Naive B cell (primary cell): ENCODE measurements at places on chromosomes 1 and 21.

DNA sequence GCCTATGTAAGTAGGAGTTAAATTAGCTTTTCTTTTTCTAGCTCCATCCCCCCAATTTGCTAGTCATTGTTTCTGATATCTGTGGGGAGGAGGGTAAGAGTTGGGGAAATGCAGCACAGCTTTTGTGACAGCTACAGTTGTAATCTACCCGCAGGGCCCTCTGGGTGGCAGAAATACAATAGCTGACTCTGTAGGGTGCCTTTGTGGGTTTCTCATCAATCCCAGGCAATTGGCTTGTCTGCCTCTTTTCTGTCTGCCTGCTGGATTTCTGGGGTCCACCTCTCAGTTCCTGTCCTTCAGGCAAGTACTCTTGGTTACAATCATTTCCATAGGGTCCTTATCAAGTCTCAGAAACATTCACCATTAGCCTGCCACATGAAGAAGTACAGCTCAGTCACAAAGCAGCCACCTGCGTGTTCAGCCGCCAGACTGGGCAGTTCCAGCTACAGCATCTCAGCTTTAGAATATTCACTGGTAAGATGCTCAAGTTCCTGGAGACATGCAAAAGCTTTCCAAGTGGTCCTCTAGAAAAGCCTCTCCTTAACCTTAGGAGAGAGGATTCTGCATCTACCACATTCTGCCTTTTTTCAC is 19.2 kb upstream of the SLC44A5 start:
- no peaks in the 10 kb centered on the region for H3K36me3 ChIP-seq

- no peak for DNase-seq
- H3K4me1 ChIP-seq = no peaks in the 10 kb centered on the region
- H3K36me3 ChIP-seq = no peaks in the 10 kb centered on the region
- no peak overlapping the region for H3K27ac ChIP-seq
Measured at GRCh38 chr1:201456499-201457309, 12.3 kb downstream of the PHLDA3 start.

DNA sequence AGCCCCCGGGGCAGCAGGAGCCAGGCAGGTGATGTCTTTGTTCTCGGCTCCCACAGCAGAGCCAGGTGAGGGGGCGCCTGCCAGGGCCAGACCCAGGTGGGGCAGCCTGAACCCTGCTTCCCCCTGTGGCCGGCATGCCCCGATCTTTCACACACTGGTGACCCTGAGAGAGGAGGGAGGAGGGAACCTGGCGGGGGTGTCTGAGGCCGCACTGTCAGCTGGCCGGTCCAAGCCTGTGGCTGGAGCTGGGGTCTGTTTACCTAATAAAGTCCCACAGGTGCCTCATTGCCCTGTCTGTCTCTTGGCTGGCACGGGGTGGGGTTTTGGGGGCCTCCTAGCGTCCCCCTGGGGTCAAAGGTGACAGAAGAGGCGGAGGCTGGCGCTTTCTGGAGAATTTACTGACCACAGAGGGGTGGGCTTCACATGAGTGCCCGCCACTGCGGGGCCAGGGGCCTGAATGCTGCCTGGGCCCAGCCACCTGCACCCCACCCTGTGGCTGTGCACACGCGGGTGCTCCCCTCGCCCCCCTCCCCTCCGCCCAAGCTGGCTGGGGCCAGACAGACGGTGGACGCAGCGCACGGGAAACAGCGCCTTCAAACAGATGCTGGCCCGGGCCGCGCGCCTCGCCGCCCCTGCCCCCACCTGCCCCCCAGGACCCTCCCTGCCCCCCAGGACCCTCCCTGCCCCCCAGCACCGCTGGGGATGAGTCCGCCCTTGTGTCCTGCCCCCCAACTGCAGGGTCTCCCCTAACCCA is 5.8 kb downstream of the TMEM240 start:
- peaks cover 5% of the 10 kb centered on the region for H3K4me1 ChIP-seq
- DNase-seq = no peak
- H3K36me3 ChIP-seq = peaks cover 7% of the 10 kb centered on the region
- no peak overlapping the region for H3K4me3 ChIP-seq
- peaks cover 4% of the 10 kb centered on the region for H3K27me3 ChIP-seq
- H3K27ac ChIP-seq = no peak overlapping the region

GRCh38 chr1:214603819-214604252 is 841 bp downstream of the CENPF start:
- H3K4me1 ChIP-seq = peaks cover 13% of the 10 kb centered on the region
- H3K27ac ChIP-seq = peak overlapping the region; percentile 77
- peak overlapping the region; percentile 97 for H3K4me3 ChIP-seq
- DNase-seq = no peak
- no peaks in the 10 kb centered on the region for H3K27me3 ChIP-seq

GRCh38 chr1:176904057-176904751 is 260.3 kb downstream of the ASTN1 start:
- DNase-seq = no peak
- peaks cover 41% of the 10 kb centered on the region for H3K27me3 ChIP-seq
- H3K36me3 ChIP-seq = no peaks in the 10 kb centered on the region
- H3K4me3 ChIP-seq = no peak overlapping the region
- H3K27ac ChIP-seq = no peak overlapping the region

GRCh38 chr1:3459940-3460671 is 5.6 kb downstream of the ARHGEF16 start:
- H3K27me3 ChIP-seq = peaks cover 18% of the 10 kb centered on the region
- H3K4me1 ChIP-seq = no peaks in the 10 kb centered on the region
- H3K27ac ChIP-seq = no peak overlapping the region
- H3K4me3 ChIP-seq = no peak overlapping the region
- H3K36me3 ChIP-seq = no peaks in the 10 kb centered on the region
